ENCODE measurements at places on chromosomes 7 and 10.
A peak's percentile ranks its signal among the peaks of the same experiment; 100 is the strongest.

GRCh38 chr10:52146766-52147165, 167.3 kb upstream of the DKK1 start:
- DNase-seq: peak; percentile 1

DNA sequence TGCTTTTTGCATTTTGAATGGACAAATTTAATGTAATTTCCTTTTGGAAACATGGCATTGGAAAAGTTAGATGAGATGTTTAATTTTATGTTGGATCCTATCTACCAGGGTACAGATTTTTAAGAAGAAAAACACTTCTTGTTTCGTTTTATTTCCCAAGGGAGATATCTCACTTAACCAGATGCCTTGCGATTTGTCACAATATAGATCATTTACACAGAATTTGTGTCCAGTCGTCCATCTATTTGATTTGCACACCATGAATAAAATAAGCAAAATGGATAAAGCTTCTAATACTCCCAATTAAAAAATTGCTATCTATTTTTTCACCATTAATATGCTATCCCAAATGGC, 25.7 kb downstream of the HDAC9 start:
- DNase-seq: no peak

GRCh38 chr7:22849662-22850061, 27.0 kb upstream of the TOMM7 start:
- no peak for DNase-seq

GRCh38 chr7:149320313-149321124, 58.5 kb downstream of the ZNF783 start:
- DNase-seq: no peak

DNA sequence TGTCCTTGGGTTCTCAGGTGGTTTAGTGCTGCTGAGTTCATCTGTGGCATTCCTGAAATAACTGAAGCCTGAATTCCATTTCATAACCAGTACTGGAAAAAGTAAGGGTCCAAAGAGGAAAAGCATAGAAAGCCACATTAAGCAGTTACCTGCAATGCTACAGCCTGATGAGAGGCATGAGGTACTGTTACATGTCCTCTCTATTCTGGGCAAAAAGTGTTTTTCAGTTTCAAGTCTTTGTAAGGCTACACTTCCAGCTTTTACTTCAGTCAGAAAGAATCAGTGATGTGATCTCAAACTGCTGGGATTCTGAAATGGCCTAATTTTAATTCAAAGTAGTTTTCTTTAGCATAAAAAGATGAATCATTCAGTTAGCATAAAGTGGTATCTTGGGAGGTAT, 369.5 kb downstream of the PHF14 start:
- DNase-seq: no peak

DNA sequence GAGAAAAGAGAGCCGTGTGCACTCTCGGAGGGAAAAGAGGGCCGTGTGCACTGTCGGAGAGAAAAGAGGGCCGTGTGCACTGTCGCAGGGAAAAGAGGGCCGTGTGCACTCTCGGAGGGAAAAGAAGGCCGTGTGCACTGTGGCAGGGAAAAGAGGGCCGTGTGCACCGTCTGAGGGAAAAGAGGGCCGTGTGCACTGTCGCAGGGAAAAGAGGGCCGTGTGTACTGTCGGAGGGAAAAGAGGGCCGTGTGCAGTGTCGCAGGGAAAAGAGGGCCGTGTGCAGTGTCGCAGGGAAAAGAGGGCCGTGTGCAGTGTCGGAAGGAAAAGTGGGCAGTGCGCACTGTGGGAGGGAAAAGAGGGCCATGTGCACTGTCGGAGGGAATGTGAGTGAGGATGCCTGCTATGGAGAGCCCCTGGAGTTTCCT, 188.7 kb downstream of the DNAJB6 start:
- no peak for DNase-seq

- no peak for DNase-seq
Measured at GRCh38 chr7:158114056-158114850, 473.4 kb downstream of the PTPRN2 start.

DNA sequence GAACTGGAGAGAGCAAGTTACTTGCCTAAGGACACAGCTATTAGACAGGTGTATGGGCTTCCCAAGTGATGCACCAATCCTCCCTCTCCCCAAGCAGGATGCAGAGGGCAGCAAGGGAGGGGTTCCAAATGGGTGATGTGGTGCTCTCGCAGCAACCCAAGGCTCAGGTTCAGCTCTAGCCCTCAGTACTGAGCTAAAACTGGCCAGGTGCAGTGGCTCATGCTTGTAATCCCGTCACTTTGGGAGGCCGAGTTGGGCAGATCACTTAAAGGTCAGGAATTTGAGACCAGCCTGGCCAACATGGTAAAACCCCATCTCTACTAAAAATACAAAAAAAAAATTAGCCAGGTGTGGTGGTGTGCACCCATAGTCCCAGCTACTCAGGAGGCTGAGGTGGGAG, 40.7 kb downstream of the GPRIN2 start:
- no peak for DNase-seq

GRCh38 chr7:141990011-141990725, 5.5 kb upstream of the MGAM start:
- DNase-seq: no peak

DNA sequence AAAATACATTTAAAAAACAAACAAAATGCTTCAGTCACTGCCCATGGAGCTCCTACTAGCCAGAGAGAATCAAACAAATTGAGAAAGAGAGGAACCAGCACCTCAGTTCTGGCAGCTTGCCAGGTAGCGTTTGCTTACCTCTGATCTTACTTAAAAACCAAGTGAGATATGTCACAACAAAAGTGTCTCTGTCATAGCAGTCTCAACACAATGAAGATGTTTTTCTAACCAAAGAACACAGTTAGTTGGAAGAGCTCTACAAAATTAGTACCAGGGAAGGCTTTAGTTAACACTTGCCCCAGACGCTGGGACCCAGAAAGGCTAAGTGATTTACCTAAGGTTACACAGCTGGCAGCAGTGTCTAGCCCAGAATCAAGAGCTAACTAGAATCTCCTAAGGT, 3.4 kb downstream of the DOCK4 start:
- peak; percentile 27 for DNase-seq

- DNase-seq: no peak
Measured at GRCh38 chr7:134910968-134911367, 75.3 kb upstream of the AGBL3 start.

DNA sequence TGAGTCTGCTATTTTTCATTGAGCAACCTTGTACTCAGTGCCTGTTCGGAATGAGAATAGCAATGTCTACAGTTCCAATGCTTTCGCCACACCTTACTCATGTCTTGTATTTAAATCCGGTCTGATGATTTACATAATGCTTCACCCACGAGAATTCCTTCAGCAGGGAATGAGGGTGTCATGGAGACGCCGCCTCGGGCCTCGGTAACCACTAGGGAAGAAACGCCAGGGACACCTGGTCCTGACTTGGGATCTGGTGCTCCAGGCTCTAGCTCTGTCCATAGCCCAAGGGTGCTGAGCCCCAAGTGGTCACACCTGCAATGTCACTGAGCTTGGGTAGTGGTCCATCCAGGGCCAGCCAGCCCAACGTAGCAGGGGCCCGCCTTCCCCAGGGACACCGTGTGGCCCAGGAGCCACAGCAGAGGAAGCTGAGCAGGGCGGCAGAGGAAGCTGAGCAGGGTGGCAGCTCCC, 37.4 kb downstream of the PRKAG2 start:
- DNase-seq: no peak

- DNase-seq: no peak
Measured at GRCh38 chr10:24197263-24197662, 11.7 kb upstream of the KIAA1217 start.

- DNase-seq: peak; percentile 84
Measured at GRCh38 chr10:16950656-16951601, 133.7 kb upstream of the RSU1 start.

DNA sequence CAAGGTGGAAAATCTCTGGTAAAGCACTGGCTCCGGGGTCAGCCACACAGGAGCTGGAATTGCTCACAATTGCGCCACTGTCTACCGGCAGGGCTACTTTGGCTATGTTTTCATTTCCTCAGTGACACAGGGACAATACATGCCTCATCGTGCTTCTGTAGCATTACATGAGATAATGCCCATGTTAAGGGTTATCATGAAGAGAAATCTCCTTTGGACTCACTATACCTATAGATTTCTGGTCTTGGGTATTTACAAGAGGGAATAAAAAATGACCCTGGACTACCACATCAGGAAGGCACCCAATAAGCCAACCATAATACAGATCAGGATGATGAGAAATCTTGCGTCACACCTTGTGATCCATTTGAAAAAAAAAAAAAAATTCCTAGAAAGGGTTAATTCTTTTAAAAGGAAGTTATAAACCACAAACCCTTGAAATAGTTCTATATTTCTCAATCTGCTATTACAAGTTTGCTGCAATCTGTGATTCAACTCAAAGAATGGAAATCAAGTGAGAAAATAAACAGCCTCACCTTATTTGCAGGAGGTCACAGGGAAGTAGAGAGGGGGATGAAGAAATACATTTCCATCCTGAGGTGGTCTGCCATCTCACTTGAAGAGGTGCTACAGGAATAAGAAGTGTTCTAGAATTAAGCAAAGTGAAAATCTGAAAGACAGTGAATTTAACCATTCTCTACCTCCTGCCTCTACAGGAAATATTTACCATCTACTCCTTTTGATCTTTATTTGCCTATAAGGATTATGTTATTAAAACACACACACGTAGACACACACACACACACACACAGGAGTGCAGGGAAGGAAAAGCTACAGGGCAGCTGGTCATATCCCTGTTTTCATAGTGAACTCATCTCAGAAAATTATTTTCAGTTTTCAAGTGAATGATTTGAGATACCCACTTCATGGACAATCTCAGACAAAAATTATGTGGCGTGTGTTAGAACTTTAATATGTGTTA, 231.3 kb upstream of the CELF2 start:
- DNase-seq: peak; percentile 78

DNA sequence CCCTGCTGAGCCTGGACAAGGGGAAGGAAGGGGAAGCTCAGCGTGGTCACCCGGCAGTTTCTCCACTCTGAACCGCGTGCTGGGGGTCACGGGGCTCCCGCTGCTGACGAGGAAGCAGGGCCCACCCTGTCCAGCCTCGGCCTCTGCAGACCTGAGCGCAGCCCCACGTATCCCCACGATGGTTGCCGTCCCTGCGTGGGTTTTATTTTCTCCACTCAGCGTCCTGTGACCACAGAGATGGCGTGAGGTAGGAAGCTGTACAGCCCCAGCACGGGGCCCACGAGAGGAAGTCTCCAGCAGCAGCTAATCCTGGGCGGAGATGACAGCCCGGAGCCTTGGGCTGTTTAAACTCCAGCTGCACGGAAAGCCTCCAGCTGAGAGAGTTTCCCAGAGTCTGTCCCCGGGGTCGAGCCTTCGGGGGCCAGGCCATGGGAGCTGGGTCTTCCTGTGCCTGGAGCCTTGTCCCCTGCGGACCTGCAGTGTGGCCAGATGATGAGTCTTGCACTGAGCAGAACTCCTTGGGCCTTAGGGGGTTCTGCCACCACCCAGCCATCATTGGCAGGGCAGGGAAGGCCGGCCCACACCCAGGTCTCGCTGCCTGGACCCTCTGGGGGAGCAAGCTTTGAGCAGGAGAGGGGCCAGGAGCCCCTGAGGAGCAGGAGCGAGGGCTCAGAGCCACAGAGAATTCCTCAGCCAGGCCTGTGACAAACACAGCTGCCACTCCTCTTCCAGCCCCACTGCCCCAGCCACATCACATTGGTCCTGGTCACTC, 72.8 kb upstream of the FAM20C start:
- DNase-seq: peak; percentile 75

- DNase-seq: peak; percentile 94
Measured at GRCh38 chr10:34290412-34291081, 524.5 kb downstream of the PARD3 start.

DNA sequence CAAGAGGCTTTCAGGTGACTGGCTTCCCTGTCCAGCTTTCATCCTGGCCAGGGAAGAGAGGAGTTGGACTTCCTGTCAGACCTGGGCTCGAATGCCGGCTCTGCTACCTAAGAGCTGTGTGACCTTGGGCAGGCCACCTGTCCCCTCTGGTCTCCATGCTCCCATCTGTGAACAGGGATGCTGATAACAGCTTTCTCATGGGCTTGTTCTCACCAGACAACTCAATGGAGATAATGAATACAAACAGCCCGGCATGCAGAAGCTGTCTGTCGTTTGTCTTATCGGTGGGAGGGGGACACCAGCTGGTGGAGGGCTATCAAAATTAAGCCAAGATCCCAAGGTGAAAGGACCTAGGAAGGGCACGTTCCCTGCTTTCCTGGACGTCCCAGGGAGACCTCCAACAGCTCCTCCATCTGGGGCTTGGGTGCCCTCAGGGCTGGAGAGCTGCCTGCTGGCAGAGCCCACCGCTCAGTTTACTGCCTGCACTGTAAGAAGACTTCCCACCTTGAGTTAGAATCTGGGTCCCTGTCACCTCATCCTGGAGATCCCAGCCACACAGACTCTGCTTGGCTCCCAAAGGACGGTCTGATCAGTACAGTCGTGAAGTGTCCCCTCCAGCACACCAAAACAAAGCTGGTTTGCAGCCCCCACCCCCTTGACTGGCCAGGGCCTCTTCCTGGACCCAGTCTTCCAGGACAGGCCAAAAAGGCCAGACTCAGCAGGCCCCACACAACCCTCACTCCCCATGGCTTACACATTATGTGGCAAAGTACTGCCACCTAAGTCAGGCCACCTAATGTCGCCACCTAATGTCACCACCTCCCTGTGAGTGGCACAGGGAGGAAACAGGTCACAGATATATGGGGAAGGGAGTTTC, 40.9 kb downstream of the PPIF start:
- DNase-seq: no peak

GRCh38 chr7:72706521-72706920, 121.5 kb downstream of the TYW1B start:
- DNase-seq: no peak

GRCh38 chr7:4787947-4788626, 12.7 kb downstream of the AP5Z1 start:
- no peak for DNase-seq

- DNase-seq: no peak
Measured at GRCh38 chr10:111338805-111339204, 262.0 kb downstream of the ADRA2A start.

- no peak for DNase-seq
Measured at GRCh38 chr7:71140264-71140663, 8.3 kb downstream of the GALNT17 start.

GRCh38 chr7:157002819-157003421, 7.5 kb downstream of the MNX1 start:
- no peak for DNase-seq

DNA sequence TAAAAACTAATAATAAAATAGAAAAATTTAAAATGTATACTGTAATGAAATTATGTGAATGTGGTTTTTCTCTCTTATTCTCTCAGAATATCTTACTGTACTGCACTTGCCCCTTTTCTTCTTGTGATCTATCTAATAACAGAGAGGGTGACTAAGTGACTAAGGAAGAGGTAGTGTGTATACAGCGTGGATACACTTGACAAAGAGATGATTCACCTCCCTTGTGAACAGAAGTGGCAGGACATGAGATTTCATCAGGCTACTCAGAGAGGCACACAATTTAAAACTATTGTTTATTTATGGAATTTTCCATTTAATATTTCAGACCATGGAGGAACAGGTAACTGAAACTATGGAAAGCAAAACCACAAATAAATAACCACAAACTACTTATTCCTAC, 806.6 kb upstream of the GHITM start:
- DNase-seq: no peak

GRCh38 chr7:47181746-47182361, 400.1 kb downstream of the TNS3 start:
- DNase-seq: no peak
